COLO829 (cell line): ENCODE measurements at places on chromosomes 2 and 18.

- DNase-seq = no peak
These were observed 337.2 kb upstream of the SLC39A10 start for GRCh38 chr2:195319548-195320412.

DNA sequence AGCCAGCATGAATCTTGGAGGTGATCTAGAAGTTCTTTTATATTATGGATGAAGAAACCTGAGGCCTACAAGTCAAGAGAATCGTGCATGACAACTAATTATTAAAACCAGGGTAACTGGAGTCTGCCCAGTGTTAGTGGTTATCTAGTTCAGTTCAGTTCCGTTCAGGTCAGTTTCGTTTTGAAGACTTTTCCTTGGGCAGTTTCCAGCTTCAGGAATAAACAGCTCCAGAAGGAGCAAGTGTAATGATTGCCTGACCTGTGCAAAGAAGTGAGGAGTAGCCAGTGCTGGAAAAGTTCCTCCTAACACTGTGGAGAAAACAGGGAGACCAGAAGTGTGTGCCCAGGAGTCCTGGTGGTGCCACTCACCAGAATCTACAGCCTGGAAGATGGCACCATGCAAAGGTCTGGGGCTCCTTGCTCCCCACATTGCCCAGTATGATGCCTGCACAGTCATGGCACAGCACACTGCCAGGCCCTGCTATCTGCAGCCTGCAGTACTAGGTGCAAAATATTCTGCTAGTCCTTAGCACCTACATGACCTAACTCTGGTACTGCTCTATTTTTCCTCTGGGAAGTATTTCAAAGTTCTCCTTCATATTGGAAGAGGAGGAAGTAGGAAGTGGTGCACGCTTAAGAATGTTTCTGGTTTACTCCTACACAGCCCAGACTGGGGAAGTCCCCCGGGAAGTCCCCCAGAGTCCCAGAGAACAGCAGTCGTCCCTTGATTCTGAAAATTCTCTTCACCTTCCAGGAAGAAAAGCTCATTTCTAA lies 65.8 kb downstream of the SUMO1 start:
- DNase-seq = no peak

DNA sequence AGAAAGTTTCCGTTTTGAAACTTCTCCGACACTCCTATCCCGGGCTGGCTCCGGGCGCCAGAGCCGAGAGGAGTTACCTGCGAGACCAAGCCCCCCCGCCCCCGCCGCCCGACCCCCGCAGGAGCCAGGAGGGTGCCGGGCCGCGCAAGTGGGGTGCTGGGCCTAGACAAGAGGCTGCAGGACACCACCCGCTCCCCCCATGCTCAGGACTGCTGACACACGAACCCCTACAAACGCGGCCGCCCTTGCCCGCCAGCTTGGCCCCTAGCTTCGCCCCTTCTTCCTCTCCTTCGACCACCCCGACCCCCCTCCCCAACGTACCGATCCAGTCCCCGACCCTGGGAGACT lies 497 bp downstream of the PLA2R1 start:
- no peak for DNase-seq

- no peak for DNase-seq
These were observed 50.9 kb upstream of the RGPD4 start for GRCh38 chr2:107775791-107776190.

GRCh38 chr2:203077451-203077850 lies 62.8 kb downstream of the NBEAL1 start:
- DNase-seq = peak; percentile 12

DNA sequence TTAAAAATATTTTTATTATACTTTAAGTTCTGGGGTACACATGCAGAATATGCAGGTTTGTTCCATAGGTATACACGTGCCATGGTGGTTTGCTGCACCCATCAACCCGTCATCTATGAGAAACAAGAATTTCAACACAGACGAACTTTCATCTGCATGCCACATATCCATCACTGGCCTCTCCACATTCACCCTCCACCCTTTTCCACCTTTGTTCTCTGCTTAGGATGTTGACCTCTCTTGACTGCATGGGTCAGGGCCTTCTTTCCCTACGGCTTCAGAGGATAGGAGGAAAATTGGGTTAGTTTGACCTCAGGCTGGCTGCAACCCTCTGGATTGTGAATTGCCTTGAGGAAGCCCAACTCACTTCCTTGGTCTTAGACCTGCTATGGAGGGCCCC lies 260.9 kb downstream of the MREG start:
- no peak for DNase-seq

- no peak for DNase-seq
These were observed 35.4 kb downstream of the TMX3 start for GRCh38 chr18:68679528-68679927.

DNA sequence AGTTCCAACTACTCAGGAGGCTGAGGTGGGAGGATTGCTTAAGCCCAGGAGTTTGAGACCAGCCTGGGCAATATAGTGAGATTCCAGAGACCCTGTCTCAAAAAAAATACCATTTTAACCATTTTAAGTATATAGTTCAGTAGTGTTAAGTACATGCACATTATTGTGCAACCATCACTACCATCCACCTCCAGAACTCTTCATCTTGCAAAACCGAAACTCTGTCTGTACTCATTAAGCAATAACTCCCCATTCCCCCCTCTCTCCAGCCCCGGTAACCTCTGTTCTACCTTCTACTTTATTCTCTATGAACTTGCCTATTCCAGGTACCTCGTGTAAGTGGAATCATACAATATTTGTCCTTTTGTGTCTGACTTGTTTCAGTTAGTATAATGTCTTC lies 86.4 kb downstream of the GFPT1 start:
- DNase-seq = no peak

DNA sequence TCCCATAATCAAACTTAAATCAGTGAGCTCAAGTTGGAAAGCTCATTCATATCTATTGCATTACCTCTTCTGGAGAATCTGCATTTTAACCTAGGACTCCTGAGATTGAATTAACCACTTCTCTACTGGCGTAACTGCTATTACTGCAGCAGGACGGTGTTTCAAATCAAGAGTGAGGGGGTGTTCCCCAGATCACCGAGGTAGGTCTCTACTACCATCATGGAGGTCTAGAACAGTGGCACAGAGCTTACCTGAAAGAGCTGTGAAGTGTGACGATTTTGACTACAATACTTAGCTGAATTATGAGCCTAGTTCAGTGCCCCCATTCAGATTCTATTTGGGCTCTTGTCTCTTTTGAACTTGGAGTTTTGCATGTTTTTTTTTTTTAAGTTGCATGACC lies 119.5 kb downstream of the POLE4 start:
- DNase-seq = no peak

DNA sequence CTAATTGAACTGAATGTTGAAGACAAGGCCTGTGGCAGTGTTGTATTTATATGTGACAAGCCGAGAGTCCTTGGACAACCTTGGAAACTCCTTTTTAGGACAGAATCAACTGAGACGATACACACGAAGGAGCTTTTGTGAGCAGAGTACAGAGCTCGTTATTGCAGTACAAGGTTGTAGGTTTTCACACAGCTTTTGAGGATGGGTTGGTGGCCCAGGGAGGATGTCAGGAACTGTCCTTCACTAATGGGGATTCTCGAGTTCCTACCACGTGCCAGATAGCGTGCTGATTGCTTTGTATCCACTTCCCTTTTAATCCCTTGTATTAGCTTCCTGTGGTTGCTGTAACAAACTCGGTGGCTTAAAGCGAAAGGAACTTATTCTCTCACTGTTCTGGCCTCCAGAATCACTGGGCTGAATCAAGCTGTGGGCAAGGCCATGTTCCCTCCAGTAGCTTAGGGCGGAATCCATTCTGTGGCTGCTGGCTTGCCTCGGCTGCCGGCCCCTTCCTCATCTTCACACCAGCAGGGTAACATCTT lies 20.2 kb downstream of the INPP4A start:
- DNase-seq = no peak

DNA sequence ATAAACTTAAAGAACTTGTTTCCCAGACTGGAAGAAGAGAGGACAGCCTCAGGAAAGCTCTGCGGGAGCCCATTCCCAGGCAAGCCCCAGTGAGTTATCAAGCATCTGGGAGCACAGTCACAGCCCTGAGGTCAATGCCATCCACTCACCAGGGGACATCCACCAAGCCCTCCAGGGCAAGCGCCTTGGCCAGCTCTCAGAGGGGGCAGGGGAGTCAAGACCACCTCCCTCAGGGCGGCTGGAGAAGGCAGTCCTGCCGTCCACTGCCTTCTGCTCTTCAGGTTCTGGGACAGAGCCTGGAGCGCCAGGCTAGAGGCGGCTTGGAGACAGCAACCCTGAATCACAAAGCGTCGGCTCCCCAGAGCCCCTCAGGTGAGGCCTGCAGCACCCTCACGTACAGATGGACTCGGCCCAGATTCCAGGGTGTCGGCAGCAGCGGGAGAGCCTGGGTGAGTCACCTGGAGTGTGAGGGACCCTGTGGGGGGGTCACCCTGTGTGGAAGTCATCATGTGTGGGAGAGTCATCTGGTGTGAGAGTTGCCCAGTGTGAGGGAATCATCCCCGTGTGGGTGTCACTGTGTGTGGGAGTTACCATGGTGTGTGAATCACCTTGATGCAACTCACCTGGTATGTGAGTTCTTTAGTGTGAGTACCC lies 100.9 kb upstream of the TEX51 start:
- DNase-seq = no peak

- DNase-seq = no peak
These were observed 102.1 kb downstream of the SMAD7 start for GRCh38 chr18:48848641-48849143.

DNA sequence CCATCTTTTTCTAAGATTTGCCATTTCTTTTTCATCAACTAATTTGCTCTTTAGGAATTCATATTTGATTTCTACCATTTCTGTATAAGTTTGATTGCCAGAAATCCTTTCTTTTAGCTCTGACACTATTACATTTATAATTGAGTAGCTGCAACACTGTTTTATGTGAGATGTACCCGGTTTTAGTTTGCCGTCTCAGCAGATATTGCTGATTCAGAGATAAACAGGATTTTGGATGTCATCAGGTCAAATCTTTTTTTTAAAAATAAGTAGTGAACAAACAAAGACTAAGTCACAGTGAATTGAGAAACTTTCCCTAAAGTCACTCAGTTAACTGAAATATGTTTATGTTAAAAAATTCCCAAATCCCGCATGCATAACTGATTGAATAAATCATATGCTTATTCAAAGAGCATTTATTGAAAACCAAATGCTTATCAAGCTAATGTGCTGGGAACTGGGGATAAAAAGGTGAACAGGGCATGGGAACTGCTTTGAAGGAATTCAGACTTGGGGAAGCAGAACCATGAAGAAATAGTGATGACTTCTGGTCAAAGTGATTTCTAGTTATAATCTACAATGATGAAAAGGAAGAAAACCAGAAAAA lies 19.5 kb upstream of the CCDC102B start:
- DNase-seq = no peak

- no peak for DNase-seq
These were observed 4.1 kb downstream of the TGFBRAP1 start for GRCh38 chr2:105325389-105325963.

DNA sequence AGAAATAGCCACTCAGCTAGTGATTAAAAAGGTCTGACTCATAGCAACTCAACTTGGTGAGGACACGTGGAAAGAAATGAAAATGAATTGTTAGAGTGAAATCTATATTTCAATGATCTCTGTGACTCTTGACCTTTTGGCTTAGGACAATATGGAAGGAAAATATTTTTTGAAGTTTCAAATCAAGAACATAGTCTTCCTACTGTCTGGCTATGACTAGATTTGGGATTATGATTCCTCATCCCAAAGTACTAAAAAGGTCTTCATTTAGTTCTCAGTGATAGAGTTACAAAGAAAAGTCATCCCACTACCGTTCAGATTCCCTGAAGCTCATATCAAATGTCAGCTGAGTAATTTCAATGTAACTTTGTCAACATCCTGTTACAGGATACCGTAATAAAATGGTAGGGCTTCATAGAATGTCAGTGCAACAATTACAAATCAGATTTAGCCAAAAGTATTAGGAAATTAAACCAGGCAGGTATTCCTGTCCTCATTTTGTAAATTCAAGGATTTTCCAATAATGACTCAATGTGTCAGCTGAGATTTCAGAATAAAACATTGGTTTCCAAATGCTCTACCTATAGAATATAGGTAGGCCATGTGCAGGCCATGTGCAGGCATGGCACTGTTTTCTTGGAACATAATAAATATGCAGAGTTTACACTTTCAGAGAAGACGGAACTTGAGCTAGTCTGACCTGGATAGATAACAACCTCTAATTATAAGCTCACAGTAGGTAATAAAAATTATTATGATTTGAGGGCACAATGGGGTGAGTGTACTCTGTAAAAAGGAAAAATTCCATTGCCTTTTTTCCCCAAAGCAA lies 36.0 kb downstream of the ANKRD29 start:
- DNase-seq = peak; percentile 63

DNA sequence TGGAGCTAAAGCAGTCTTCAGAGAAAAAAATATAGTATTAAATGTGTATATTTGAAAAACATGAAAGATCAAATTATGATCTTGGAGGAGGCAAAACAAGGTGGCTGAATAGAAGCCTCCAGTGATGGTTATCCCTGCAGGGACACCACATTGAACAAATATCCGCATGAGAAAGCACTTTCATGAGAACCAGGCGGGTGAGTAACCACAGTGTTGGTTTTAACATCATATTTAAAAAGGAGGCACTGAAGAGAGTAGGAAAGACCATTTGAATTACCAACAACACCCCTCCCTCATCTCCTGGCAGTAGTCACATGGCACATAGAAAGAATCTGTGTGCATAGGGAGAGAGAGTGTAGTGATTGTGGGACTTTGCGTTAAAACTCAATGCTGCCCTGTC lies 759.6 kb upstream of the NRXN1 start:
- DNase-seq = no peak

DNA sequence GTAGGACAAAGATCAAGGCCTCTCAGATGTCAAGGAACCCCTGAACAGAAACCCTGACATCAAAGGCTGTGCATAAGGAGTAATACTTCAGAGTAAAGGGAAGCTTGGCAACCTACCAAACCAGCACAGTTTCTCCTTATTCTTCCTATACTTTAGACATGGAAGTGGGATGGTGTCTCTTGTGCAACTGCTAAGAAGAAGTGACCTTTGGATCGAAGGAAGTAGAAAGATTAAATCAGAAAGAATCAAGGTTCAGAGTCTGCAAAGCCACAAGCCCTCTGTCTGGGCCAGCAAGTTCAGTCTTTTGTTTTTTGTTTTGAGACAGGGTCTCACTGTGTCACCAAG lies 66.2 kb upstream of the SLC39A10 start:
- no peak for DNase-seq

- DNase-seq = no peak
These were observed 258.6 kb downstream of the TNS1 start for GRCh38 chr2:217743966-217744761.

GRCh38 chr2:190060626-190061025 lies 1.9 kb downstream of the MSTN start:
- DNase-seq = no peak

GRCh38 chr2:225937625-225938187 lies 538.2 kb downstream of the NYAP2 start:
- no peak for DNase-seq

DNA sequence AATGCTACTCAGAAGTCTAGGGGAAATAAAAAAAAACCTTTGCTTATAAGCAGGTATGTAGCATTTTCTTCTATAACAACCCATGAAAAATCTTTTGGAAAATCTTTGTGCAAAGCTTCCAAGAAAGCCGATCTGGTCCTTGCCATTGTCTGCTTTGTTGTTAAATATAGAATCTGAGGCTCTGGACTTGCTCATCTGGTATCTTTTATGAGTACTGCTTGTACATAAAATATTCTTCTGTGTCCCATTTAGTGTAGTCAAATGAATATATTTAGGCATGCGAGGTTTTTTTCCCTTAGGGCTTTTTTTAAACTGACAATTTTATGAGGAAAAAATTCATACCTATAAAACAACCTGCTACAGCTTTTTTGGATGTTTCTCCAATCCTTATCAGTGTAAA lies 45.0 kb upstream of the RMND5A start:
- DNase-seq = no peak
